ENCODE measurements at places on chromosomes 6 and 20. TPM values are rescaled to one million over a fixed set of nuclear protein-coding genes. Genes with fewer than 3 reads are reported as not detected.
A peak's percentile ranks its signal among the peaks of the same experiment; 100 is the strongest.

GRCh38 chr6:101117393-101118135, 236.4 kb upstream of the ASCC3 start:
- DNase-seq, result peak; percentile 58

DNA sequence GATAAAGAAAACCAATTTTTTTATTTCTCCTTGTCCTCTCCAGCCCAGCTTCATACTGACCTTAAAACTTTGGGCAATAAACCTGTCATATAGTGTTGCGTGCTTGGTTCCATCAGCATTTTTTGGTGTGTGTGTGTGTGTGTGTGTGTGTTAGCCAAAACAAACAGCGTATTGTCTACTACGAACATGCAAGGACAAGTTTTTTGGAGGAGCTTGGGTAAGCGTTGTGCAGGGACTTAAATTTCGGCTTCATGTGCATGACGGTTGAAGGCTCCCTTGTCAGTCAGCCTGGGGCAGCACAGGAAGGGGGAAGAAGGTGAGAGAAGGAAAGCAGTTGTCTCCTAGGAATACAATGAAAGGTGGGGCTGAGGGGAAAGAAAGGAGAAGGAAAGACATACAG, 62.0 kb upstream of the PAX1 start:
- no peak for DNase-seq

- no peak for DNase-seq
These were observed 327.1 kb downstream of the MAFB start for GRCh38 chr20:40361916-40362315.

GRCh38 chr6:156256161-156256560, 521.0 kb upstream of the ARID1B start:
- no peak for DNase-seq

DNA sequence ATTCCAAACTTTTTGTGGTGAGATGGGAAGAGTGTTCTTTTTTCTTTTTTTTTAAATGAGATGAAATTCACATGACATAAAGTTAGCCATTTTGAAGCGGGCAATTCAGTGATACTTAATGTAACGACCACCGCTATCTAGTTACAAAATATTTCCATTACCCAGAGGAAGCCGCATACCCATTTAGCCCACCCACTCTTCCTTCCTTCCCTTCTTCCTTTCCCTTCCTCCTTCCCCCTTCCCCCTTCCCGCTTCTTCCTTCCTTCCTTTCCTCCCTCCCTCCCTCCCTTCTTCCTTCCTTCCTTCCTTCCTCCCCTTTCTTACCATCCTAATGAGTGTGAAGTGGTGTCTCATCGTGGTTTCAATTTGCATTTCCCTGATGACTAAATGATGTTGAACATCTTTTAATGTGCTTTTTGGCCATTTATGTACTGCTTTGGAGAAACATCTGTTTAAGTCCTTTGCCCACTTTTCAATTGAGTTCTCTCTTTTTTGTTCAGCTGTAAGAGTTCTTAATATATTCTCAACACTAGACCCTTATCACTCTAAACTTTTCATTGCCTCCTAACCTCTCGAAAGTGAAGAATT, 371.1 kb downstream of the FARS2 start:
- no peak for DNase-seq

DNA sequence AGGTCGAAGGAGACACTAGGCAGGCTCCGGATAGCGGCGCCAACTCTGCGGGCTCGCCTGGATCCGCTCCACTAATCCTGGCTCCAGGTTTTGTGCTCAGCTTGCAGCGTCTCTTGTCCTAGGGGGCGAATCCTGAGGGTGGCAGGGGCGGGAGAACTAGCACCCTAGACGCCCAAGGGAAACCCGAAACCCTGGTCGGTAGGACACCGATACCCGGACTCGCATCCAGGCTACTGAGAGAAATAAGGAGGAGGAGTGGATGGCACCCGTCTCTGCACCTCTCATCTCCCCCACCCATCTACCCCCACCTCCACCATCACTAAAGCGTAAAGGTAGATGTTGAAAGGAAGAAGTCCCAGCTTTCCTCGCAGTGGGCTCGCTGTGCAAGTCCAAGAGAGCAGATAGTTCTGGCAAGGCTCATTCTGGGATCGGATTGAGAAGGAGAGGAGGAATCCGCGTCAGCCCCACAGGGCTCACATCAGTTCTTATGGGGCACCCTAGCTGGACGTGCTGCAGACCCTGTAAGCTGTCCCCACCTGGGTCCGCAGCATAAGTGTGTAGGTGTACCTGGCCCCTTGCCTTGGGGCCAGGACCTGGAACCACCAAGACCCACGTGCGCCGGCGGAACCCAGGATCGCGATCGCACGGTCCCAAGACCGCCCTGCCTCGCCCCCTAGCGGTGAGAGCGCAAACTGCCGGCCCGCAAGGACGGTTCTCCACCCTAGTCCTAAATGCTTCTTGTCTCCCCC, 6.9 kb downstream of the SLC32A1 start:
- DNase-seq, result peak; percentile 66

GRCh38 chr20:50380697-50381040, 129.5 kb upstream of the PTPN1 start:
- peak; percentile 71 for DNase-seq

GRCh38 chr6:44659726-44660125, 272.2 kb downstream of the CDC5L start:
- DNase-seq, result no peak

DNA sequence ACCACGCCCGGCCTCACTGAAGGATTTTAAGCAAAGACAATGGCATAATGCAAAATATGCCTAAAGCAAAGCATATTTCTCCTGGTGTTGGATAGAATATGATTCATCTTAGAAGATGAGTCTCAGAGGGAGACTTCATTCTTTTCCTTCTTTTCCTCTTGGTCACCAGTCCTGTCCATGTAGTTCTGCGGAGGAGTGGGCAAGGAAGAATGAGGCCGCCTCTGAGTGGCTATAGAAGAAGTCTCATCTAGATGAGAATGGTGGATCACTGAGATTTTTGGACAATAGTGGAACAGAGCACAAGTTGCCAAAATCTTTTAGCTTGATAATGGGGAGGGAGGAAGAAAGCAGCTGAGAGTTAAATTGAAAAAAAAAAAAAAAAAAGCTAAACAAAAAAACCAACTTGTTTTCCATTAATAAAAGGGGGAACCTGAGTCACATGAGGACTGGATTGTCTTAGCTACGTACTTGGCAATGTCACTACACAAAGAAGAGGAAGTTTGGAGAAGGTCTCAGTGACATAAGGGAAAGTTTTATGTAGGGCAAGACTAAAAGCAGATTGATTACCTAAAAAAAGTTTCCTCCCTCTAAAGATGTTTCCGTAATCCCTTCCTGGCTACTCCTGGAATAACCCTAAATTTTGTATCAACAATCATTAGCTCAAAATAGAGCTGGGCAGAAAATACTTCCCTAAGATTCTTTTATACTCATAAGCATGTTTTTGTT, 6.0 kb downstream of the CD83 start:
- DNase-seq, result no peak

GRCh38 chr20:6740096-6740495, 27.4 kb upstream of the BMP2 start:
- no peak for DNase-seq

- peak; percentile 43 for DNase-seq
These were observed 138.5 kb downstream of the UST start for GRCh38 chr6:148885136-148885865.

- DNase-seq, result peak; percentile 78
These were observed 27.5 kb downstream of the FOXC1 start for GRCh38 chr6:1636971-1637871.

GRCh38 chr6:88848870-88849269, 114.5 kb downstream of the RNGTT start:
- DNase-seq, result no peak

- no peak for DNase-seq
These were observed 39.8 kb upstream of the RAB23 start for GRCh38 chr6:57261926-57262325.

DNA sequence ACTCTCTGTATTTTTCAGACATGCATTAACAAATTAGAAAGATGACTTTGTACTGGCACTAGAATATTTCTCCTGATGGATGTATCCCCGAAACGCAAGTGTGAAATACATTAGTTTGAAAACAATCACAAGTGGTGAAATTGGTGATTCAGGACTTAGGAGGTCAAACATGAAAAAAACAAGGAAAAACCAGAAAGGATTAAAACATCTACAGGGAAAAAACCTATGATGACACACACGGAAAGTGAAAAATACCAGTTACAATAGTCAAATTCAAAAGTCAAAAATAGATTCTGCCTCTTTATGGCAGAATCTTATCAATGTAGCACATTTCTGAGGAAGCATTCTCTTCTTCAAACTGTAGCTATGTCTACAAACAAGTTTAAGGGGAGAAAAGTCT, 129.0 kb upstream of the SGK1 start:
- no peak for DNase-seq

DNA sequence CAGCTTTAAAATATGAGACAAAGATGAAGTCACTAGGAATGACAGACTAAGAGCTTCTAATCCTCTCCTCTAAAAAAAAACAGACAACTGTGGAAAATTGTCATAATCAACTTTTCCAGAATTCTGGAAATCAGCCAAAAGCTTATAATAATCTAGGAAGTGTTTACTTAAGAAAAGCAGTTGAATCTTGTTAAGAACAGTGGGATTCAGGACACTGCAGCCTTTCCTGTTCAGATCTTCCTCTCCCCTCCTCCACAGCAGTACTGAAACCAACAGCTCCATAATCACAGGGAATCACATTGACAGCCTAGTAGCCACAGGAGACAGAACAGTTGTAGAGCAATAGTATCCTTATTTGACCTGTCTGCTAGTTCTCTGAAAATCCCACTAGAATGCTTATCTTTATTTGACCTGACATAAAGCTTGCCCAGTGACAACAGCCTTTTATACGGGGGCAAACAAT, 41.6 kb downstream of the IBTK start:
- DNase-seq, result no peak

DNA sequence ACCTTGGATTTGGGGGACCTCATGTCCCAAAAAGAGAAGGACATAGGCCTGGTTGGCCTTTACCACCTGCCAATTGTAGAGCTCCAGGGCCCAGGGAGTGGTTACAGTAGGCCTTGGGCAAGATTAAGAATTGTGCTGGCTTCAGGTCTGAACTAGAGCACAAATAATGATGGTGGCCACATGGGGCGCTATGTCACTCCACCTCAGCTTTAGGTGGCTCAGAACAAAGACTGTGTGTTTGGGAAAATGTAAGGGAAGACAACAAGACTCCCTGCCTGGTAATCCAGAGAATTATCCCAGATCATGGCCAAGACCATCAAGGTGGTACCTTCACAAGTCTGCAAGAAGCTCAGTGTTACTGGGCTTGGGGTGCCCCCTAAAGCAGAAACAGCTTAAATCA, 224.9 kb upstream of the OPRM1 start:
- DNase-seq, result no peak

DNA sequence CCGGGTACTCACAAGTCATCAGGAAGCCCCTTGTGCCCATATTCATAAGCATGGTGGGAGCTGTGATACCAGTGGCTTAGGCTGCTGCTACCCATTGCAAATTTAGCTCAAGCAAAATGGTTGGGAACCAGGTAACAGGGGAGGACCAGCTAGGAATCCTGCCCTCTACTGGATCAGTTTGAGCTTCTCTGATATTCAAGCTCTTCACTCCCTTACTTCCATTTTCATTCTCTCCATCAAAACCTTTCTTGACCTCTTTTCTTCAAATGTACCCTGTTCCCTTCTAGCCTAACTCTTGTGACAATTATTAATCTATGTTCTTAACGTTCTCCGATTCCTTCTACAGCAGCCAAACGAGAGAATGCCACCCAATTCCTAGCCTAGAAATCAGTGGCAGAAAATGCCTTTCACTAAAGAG, 9.7 kb downstream of the NOL7 start:
- peak; percentile 69 for DNase-seq

DNA sequence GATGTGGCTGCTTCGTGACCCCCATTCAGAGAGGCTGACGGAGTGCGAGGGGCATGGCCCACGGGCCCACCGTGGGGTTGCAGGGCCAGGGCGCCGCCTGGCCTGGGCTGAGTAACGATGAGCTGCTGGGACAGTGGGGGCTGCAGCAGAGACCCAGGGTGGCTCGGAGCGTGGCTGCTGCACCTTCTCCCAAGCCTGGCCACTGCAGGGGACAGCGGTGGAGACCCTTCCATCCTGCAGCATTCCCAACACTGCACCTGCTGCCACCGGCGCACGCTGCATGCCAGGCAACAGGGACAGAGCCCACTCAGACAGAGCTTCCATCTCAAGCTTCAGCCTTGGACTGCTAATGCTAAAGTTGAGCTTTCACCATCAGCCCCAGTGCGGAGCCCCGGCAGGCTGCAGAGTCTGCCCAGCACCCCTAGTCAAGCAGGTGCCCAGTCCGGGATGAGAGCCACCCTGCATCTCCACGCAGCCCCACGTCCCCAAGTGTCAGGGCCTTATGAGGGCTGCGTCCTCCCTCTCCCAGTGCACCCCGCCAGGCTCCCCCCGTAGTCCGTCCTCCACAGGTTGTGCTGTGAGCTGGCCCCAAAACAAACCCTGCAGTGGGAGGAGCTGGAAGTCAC, 89.4 kb upstream of the AFDN start:
- DNase-seq, result no peak

GRCh38 chr20:5662769-5663168, 87.4 kb upstream of the SHLD1 start:
- no peak for DNase-seq

GRCh38 chr6:146426516-146426915, 117.1 kb upstream of the RAB32 start:
- DNase-seq, result no peak

- DNase-seq, result no peak
These were observed 160.8 kb downstream of the UBE3D start for GRCh38 chr6:82904860-82905259.

DNA sequence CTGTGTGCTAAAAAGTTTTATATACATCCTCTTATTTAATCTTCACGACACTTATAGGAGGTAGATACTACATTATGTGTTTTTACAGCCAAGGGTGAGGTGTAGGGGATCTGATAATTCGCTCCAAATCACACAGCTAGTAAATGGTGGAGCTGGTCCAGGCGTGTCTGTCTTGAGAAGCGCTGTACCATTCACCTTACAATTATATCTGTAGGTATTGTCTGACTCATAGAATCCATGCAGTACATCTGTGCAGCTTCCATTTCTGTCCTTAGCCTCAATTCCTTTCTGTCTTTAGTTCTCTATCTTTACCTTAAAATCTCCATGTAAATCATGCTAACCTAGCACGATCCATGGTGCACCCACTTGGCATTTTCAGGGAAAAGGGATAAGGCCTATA, 120.7 kb downstream of the CARMIL1 start:
- DNase-seq, result no peak

- peak; percentile 13 for DNase-seq
These were observed 50.2 kb downstream of the GFRA4 start for GRCh38 chr20:3612795-3613572.

GRCh38 chr6:40894962-40895799, 143.8 kb downstream of the UNC5CL start:
- peak; percentile 74 for DNase-seq

- no peak for DNase-seq
These were observed 731 bp upstream of the RBL1 start for GRCh38 chr20:37096415-37097041.

- peak; percentile 40 for DNase-seq
These were observed 66.1 kb upstream of the NOX3 start for GRCh38 chr6:155521719-155522118.

The VSX1 gene
- not detected for total RNA-seq

The DNMT3B gene
- total RNA-seq, result 7.3 TPM

The PTGIS gene
- total RNA-seq, result 0.18 TPM

The THBD gene
- 3.1 TPM for total RNA-seq

The ADAT2 gene
- total RNA-seq, result 5.1 TPM

The KHDC1 gene
- total RNA-seq, result 7.9 TPM

The GCNT2 gene
- 18.3 TPM for total RNA-seq

The AGPAT4 gene
- total RNA-seq, result 3.9 TPM

The C20orf202 gene
- total RNA-seq, result not detected

The ZC2HC1B gene
- not detected for total RNA-seq

The MDFI gene
- total RNA-seq, result 96.4 TPM

The FAM83D gene
- 81.4 TPM for total RNA-seq

The PI16 gene
- total RNA-seq, result 0.07 TPM

The KCNQ2 gene
- not detected for total RNA-seq
